ENCODE measurements at places on chromosomes 2 and 18.

DNA sequence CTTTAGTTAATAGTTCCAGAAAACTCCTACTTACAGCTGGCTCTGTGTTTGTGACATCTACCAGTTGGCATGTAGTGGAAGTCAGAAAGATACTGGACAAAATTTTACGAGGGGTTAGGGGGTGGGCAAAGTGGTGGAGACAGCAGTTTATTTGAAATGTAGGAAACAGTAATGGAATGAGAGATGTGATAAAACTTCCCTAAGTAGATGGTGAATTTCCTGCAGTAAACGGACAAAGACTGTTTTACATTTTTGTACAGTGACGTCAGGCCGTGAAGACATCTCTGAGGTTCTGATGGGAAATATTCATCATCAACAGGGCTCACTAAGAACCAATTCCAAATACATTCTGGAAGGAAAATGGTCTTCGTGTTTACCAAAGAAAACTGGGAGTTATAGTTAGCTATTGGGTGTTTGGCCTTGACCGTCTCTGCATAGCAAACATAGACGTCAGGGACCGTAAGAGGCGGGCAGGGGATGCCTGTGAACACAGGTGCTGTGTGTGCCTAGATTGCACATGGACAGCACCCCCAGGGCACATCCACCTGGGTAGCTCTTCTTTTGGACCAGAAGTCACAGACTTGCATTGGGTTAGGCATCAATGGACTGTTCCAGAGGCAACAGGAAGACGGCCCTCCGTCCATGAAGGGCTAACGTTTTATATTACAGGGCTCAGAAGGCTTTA lies 131.5 kb downstream of the ZNF516 start:
- no peak for DNase-seq

GRCh38 chr2:32008805-32009515 lies 1.8 kb downstream of the MEMO1 start:
- DNase-seq = peak; percentile 59

GRCh38 chr18:79585395-79586370 lies 93.9 kb upstream of the CTDP1 start:
- DNase-seq = no peak

GRCh38 chr2:197286805-197287595 lies 23.6 kb downstream of the ANKRD44 start:
- no peak for DNase-seq

GRCh38 chr18:47415881-47416280 lies 164.4 kb upstream of the SKOR2 start:
- DNase-seq = no peak

DNA sequence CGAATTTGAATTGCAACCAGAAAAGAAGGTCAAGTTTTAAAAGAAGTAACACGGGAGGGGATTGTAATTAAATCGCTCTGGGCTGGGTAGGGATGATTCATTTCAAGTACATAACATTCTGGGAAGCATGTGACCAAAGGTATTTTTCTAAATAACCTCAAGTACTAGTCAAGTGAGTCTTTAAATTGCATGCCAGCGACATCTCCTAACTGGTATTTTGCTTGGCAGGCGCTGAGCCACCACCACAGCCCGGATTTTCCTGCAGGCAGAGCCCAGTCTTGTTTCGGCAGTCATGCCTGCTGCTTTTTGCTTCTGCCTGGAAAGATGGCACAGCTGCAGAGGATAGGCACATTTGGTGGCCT lies 33.7 kb upstream of the NPAS2 start:
- DNase-seq = no peak

DNA sequence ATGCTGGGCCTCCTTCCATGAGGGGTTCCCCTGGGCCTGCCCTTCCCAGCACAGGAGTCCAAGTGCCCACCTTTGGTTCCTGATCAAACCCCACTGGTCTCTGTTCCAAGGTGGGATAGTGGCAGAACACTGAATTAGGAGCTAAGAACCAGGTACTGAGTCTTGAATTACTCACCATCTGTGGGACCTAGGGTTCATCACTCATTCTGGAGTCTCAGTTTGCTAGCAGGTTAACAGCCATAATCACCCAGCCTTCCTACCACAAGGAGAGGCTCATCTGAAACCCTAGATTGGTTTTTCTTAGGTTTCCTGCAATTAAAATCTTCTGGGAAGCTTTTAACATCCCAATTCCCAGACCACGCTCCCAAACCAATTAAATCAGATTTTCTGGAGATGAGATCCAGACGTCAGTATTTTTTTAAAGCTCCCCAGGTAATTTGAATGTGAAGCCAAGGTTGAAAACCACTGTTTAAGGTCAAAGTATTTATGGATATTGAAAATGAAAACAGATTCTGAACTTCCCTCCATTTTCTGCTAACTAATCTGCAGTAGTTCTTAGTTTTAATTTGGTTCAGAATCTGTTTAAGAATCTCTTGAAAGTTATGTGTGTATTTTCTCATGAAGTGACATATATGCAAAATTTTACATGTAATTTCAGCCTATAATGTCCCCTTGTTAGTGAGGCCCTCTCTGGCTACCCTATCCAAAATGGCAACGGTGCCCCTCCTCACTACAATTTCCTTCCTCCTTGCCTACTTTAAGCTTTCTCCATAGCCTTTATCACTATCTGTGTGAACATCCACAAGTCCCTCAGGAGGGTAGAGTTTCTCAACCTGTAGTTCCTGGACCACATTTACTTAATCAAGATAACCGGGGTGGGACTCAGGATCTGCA lies 166.5 kb upstream of the CXCR4 start:
- DNase-seq = no peak

DNA sequence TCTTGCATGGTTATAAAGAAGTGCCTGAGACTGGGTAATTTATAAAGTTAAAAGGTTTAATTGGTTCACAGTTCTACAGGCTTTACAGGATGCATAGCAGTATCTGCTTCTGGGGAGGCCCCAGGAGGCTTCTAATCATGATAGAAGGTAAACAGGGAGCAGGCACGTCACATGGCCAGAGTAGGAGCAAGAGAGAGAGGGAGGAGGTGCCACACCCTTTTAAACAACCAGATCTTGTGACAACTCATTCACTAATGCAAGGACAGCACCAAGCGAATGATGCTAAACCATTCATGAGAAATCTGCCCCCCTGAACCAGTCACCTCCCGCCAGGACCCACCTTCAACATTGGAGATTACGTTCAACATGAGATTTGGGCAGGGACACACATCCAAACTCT lies 141.1 kb downstream of the EN1 start:
- DNase-seq = no peak

GRCh38 chr18:39840406-39840805 lies 2114.6 kb upstream of the PIK3C3 start:
- DNase-seq = no peak

DNA sequence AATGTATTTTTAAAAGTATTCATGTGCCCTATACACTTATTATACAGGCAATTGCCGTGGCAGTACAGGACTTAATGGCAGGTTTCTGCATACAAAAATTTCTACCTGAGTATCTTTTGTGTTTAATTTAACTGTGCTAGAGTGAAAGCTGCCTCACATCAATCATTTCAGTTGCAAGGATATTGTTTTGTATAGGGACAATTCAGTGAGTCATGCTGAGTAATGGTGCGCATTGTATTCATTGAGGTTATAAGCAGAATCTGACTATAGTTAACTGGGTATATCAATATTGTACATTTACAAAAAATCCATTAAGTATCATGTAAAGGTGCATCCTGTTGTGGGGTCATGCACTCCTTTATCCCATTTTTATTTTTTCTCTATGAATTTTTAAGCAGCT lies 121.5 kb downstream of the GCA start:
- DNase-seq = no peak

DNA sequence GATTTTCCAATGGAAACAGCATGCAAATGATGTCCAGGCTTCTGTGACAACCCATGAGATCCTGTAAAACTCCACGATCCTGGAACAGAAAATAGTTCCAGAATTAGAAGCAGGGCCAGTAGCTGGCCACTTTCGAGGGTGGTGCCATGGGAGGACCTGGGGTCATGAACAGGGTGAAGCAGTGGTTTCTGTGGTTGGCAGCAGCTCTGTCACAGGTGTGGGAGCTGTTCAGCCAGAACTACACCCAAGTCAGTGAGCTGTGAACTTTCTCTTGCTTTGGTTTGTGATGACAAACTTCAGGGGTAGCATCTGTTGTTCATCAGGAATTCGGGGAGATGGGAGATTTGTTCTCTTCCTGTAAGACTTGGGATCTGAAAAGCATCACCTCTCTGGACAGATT lies 314.4 kb upstream of the NT5C1B start:
- DNase-seq = no peak

- DNase-seq = peak; percentile 66
Observed at GRCh38 chr2:44940049-44940494, 1.4 kb upstream of the SIX3 start.

DNA sequence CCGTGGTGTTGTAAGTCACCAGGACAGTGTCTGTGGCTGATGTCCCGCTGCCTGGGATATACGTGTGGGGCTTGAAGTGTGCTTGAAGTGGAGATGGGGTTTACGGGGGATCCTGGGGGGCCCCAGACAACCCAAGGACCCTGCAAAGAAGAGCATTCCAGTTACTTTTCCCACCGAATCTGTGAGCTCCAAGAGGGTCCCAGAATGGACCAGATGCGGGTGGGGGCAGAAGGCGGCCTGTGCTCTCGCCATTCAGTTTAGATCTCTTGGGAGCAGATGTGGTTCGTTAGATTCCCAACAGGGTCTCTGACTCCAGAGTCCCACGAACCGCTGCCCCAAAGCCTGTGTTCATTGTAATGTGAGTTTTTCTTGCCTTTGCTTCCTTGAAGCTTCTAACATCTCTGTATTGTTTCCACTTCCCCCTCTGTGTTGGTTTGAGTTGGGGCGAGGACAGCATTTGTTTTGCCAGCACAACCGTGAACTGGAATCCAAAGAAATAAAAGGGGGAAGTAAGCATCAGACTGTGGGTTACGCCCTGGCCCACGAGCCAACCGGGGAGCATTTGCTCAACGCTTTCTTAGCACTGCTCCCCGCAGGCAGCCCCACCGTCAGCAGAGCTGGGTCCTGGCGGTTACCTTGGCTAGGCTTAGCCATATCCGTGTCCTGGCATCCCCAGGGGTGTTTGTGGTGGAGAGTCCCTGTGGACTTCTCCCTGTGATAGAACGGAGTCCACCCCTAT lies 92.1 kb downstream of the SH3BP4 start:
- DNase-seq = no peak

GRCh38 chr2:232543491-232543890 lies 4.0 kb downstream of the CHRNG start:
- DNase-seq = no peak

DNA sequence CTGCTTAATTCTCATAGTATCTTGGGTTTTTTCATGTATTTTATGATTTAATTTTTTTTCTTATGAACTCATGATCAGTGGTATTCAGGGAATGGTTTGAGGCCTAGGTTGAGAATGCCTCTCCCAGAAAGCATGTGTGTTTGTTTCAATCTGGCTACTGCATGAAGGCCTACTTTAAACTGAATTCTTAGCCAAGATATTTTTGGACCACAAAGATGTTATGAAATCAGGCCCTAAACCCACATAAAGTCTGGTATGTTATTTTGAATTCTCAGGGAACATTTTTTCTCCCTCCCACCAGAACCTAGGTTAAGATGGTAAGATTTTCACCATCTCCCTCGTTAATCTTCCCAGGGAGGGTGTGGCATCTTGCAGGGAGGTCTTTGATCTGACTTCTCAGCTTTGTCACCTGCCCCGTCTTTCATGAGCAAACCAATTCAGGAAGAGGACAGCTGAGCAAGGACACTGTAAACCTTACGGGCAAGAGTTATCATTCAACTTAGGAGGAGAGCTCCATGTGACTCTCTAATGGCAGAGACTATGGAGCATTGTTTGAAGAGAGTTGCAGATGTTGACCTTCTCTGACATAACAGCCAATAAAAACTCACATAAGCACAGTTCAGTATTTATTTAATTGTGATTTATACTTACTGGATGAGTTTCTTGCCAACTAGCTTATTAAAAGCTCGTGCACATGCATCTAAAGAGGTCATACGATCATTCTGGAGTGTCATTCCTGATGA lies 21.3 kb upstream of the ACKR3 start:
- DNase-seq = no peak

- peak; percentile 98 for DNase-seq
Observed at GRCh38 chr18:76099931-76100457, 395.0 kb downstream of the ZNF516 start.

- DNase-seq = no peak
Observed at GRCh38 chr2:200913654-200914053, 24.5 kb downstream of the NIF3L1 start.

DNA sequence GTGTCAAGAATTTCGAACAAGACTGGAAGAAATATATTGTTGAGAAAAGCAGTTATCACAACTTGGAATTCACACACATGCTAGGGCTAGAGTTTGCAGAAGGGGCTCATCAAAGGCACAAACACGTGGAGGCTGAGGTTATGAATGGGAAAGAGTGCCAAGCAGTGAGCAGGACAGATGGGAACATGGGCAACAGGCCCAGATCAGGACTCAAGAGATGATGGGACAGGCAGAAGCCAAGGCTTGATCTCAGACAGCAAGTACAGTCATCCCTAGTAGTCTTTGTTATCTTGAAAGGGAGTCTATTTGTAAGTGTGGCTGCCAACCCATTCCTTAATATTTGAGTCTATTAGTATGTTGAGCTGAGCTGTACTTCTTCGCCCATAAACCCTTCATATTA lies 22.2 kb upstream of the EPC2 start:
- DNase-seq = no peak

DNA sequence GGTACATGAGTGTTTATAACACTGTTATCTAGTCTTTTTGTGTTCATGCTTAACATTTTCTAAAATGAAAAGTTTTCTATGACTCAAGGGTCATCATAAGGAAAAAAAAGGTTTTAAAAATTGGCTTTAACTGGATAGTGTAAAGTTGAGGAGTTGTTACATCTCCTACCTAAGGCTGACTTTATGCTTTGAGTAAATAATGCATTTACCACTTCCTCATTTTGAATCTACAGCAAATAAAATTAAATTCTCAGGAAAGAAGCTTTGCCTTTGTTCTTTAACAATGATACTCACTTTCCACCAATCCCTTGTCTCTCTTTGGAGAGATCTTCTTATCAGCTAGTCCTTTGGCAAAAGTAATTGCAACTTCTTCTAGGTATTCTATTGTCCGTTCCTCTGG lies 29.7 kb downstream of the HADHA start:
- DNase-seq = no peak

- DNase-seq = peak; percentile 71
Observed at GRCh38 chr2:143171817-143172216, 42.6 kb downstream of the ARHGAP15 start.

GRCh38 chr2:27901234-27901633 lies 10.7 kb downstream of the BABAM2 start:
- no peak for DNase-seq
